ENCODE measurements at places on chromosomes 13 and 19.

DNA sequence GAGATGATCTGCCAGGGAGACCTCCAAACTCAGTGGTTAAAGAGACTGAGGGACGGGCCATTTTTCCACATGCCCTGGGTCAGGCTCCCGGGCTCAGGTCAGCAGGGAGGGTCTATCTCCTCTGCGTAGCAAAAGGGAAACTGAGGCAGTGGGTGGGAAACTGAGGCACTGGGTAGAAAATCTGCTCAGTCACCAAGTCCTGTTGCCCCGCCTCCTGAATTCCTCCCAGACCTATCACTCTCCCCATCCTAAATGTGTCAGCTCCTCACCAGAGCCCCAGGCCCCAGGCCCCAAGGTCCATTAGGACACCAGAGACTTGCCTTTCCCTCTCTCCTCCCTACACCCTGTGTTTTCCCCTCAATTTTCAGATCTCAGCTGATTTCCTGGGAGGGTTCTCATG is 2.4 kb downstream of the CD320 start:
- DNase-seq = no peak

DNA sequence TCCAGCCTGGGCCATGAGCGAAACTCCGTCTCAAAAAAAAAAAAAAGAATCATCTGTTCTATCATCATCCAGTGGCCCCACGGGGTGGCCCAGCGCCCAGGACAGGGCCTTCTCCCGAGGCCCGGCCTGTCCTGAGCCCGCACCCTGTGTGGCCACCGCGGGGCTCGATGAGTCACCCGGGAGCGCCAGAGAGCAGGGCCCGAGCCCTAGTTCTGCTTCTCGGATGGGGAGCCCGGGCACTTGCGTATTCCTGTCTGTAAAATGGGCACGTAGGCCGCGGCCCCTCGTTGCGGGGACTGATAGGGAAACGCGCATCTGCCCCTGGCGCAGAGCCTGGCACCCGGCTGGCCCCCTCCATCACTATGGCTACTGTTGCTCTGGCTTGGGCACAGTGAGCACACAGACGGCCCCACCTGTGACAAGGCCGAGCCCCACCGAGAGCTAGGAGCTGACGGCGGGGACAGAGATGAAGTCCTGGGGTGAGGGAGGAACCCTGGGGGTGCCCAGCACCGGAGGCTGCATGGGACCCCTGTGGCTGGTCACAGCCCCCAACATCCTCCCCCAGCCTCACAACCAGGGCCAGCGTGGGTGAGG is 21.3 kb upstream of the UQCR11 start:
- DNase-seq = no peak

DNA sequence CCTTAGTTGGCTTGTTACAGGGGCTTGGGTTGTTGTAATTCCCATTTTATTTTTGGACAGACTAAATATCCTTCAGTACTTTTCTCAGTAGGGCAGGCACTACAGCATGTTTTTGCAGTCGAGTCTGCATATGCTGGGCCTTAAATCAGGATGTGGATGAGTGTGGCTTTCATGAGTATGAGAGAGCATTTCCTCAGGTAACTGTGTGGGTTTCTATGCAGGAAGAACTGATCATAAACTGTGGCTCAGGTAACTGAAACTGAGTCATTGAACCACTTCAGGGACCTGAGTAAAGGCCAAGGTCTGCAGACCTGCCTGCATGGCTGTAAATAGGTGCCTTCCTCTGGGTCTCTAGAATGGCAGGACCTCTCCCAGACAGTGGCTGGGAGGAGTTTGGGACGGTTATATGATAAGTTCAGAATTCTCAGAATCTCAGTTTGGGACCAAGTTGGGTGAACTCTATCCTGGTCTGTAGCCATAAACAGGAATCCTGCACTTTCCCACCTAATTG is 112.1 kb downstream of the ZNF737 start:
- no peak for DNase-seq

DNA sequence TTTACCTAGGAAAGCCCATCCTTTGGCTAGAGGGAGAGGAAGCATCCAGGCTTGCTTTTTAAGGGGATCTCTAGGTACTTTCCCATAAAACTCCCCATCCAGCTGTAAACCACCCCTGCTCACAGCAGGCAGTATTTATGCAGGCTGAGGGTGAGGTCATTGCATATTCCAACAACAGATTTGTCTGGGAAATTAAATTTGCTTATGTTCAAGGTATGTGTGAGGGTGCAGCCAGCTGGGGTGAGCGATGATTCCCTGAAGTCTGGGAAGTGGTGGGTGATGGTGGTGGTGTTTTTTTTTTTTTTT is 96.3 kb upstream of the C1QTNF9B start:
- no peak for DNase-seq

DNA sequence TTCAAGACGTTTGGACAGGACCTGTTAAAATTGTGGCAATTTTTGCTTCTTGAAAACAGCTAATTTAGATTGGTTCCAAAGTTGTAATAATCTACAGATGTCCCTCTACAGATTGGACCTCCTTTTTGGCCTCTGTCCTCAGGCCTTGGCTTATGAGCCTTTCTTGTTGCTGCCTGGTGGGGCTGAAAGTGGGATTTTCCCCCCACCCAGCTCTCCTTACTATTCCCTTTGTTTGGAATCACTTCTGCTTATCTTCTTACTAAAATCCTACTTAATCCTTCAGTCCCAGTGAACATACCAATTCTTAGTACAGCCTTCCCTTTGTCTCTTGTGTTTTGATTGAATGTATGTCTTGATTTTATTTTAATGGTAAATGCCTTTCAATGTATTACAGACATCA is 63.5 kb upstream of the TEX29 start:
- no peak for DNase-seq

- no peak for DNase-seq
Observed at GRCh38 chr13:56736966-56737365, 403.8 kb upstream of the PRR20A start.

- DNase-seq = no peak
Observed at GRCh38 chr19:49117677-49118564, 1.0 kb downstream of the C19orf73 start.

DNA sequence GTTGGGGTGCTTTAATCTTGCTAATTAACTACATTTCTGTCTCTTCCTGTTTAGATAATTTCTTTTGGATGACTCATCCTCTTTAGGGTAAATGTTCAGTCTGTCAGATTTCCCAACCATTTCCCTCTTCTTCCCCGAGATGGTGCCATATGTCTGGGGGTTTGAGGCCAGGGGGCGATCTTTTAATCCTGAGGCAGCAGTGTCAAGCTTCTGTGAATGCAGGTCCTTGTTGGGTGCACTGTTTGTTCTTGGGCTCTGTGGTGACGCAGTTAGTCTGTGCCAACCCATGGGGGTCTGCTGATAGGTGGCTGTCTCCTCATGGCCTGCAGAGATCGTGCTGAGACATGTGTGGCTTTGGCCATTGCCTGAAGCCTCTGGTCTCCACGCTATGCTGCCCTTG is 420.4 kb downstream of the NDFIP2 start:
- DNase-seq = no peak

DNA sequence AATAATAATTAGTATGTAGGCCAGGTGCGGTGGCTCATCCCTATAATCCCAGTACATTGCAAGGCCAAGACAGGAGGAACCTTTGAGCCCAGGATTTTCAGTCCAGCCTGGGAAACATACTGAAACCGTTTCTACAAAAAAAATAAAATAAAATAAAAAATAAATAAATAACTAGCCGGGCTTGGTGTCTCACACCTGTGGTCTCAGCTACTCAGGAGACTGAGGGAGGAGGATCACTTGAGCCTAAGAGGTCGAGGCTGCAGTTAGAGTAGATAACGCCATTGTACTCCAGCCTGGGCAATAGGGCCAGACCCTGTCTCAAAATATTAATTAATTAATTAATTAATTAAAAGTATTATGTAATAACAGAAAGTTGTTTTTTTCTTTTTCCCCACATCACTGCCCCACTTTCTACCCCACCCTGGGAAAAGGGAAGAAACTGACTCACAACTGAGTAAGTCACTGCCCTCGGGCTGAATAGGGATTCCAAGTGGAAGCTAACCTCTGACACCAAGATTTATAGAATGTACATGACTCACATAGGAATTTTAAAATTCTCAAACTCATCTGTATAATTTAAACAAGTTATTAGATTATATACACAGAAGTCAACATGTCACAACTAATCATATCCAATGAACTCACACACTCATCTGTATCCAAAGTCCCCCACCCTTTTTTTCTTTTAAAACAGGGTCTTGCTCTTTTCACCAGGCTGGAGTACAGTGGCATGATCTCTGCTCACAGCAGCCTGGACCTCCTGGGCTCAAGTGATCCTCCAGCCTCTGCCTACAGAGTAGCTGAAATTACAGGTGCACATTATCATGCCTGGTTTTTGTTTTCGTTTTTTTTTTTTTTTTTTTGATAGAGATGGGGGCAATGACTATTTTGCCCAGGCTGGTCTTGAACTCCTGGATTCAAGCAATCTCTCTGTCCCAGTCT is 12.5 kb downstream of the ZNF611 start:
- DNase-seq = no peak

DNA sequence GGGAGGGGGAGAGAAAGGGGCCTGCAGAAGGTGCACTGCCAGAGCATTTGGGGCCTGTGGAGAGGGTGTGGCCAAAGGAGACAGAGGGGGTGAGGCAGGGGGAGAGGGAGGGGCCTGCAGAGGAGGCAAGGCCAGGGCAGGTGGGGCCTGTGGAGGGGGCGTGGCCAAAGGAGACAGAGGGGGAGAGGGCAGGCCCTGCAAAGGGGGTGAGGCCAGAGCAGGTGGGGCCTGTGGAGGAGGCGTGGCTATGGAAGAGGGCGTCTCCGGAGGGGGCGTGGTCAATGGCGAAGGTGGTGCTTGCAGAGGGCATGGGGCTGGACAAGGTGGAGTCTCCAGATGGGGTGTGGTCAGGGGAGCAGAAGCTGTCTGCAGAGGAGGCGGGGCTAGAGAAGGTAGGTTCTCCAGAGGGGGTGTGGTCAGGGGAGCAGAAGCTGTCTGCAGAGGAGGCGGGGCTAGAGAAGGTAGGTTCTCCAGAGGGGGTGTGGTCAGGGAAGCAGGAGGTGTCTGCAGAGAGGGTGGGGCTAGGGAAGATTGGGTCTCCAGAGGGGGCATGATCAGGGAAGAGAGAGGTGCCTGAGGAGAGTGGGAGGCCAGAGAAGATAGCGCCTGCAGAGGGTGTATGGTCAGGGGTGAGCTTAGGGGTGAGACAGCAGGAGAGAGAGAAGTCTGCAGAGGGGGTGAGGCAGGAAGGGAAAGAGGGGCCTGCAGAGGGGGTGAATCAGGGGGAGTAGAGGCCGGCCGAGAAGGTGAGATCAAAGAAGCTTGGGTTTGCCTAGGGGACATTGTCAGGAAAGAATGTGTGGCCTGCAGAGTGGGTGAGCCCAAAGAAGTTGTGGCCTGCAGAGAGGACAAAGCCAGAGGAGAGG is 3.4 kb downstream of the PRR36 start:
- DNase-seq = peak; percentile 88

- DNase-seq = no peak
Observed at GRCh38 chr13:112170823-112171569, 104.0 kb downstream of the SOX1 start.

GRCh38 chr19:38952395-38953165 is 21.8 kb downstream of the MRPS12 start:
- peak; percentile 47 for DNase-seq

DNA sequence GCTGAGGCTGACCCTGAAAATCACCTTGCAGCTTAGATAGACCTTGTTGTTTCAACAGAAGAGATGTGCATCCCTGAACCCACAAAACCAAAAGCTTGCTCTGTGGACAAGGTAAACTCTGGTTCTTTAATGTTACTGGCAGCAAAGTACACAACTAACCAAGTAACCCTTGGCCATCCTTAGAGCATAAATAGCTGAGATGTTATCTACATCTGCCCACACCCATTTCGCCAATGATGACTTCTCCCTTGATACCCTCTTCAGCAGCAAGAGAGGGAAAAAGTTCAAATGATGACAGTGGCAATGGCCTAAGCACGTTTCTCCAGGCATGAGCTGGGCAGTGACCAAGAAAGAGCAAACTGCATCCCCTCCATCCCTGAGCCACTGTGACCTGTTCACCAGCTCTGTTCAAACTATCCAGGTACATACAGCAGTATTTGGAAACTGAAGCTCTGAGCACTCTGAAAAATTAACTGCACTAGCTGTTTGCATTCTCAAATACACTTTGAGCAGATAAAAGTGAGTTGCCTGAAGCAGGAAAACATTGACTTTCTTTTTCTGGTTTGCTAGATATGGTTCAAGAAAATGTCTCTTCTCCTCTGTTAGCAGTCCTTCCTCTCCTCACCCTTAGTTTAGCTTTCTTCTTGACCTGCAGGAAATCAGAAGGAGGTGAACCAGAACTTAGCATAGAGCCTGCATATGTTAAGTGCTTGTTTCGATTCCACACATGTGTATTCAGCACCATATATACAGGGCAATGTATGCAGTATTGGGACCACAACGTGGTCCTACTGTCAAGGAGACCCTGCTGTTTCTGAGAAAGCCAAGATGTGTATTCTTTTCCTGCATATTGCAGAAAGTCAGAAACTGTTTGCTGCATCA is 231.7 kb downstream of the FOXO1 start:
- DNase-seq = no peak

- DNase-seq = no peak
Observed at GRCh38 chr13:112702986-112703379, 13.1 kb downstream of the ATP11A start.

GRCh38 chr19:3029065-3029923 is at the start of gene TLE2:
Gene TLE2 (minus strand): TSS chr19:3029280. CDS start chr19:3028904, 376 bp downstream.
- no peak for DNase-seq

DNA sequence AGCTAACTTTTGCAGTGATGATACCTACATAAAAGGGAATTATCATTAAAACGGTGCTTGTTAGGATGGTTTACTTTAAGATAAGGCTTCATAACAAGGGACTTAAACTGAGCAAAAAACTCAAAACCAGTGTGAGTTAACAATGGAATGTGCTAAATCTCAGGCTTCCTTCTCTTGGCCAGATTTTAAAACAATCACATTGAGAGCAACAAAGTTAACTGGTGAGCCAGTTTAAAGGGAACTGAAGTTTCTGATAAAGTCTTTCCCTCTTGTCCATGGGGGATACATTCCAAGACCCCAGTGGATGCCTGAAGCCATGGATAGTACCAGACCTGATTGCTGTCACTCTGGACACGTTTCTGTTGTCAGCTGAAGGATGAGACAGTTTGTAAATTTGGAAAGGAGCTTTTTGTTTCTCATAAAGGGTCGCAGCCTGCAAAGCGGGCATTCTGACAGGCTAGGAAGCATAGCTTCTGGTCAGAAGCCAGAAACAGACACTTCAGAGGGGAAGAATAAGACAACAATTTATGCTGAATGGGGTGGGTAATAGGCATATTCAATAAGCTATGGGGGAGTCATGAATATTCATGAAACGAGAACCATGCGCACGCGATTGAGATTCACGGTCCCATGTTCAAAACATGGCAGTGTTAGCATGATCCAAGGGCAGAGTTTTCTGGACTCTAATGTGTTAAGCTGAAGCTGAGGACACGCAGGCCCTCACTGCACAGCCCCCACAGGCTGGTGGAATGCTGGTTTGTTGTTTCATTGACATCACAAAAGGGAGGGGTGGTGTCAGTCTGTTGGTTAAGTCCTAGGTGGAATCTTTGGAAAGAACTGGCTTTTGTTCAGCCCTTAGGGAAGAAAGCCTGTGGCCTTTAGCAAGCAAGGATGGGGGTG is 150.6 kb upstream of the RNF113B start:
- DNase-seq = no peak

- no peak for DNase-seq
Observed at GRCh38 chr13:44230071-44230470, 143.6 kb upstream of the SERP2 start.
